Activated naive CD4-positive, alpha-beta T cell treated with anti-CD3 and anti-CD28 coated beads, Interleukin-2, amount 50 U/mL, for 72 hours (primary cell): ENCODE measurements at places on chromosomes 4 and X. TPM values are rescaled to one million over a fixed set of nuclear protein-coding genes. Genes with fewer than 3 reads are reported as not detected.

Gene PNMA6A
- total RNA-seq = 0.84 TPM

Gene TAPT1
- total RNA-seq = 52.5 TPM

Gene RNF150
- not detected for total RNA-seq

Gene SMPX
- not detected for total RNA-seq

Gene TNIP2
- total RNA-seq = 75.5 TPM

Gene PARM1
- total RNA-seq = not detected

Gene CT45A1
- total RNA-seq = not detected

Gene NOX1
- not detected for total RNA-seq

Gene TAF7L
- 0.11 TPM for total RNA-seq

Gene COX7B2
- not detected for total RNA-seq

Gene SHROOM2
- not detected for total RNA-seq

Gene DUSP21
- total RNA-seq = not detected

Gene HSFX4
- total RNA-seq = not detected

Gene ADH1B
- total RNA-seq = not detected

Gene SORBS2
- total RNA-seq = not detected

Gene CSN1S1
- total RNA-seq = not detected

Gene MAGEE2
- total RNA-seq = not detected

Gene ANXA5
- total RNA-seq = 82.9 TPM

Gene PAK3
- total RNA-seq = 0.33 TPM

Gene GATA1
- 0.25 TPM for total RNA-seq

Gene FOXO4
- 8.2 TPM for total RNA-seq

Gene INTU
- total RNA-seq = 0.21 TPM

Gene FAAH2
- total RNA-seq = 1.5 TPM

Gene MAGEB17
- total RNA-seq = not detected
